PC-9 (cell line): ENCODE measurements at places on chromosomes 5 and 9. TPM values are rescaled to one million over a fixed set of nuclear protein-coding genes. Genes with fewer than 3 reads are reported as not detected.

The CDH10 gene
- total RNA-seq = 0.20 and 0.63 TPM in 2 replicates

The FBXL7 gene
- total RNA-seq = not detected in 2 replicates

The VCAN gene
- total RNA-seq = 0.28 and 0.43 TPM in 2 replicates

The ELL2 gene
- 25.5 and 27.6 TPM in 2 replicates for total RNA-seq

The PCSK5 gene
- 8.2 and 9.8 TPM in 2 replicates for total RNA-seq

The TCF7 gene
- 8.9 and 13.0 TPM in 2 replicates for total RNA-seq

The SEMA6A gene
- not detected in 2 replicates for total RNA-seq

The SMARCA2 gene
- 22.6 and 29.3 TPM in 2 replicates for total RNA-seq

The STPG3 gene
- 0.45 and 0.46 TPM in 2 replicates for total RNA-seq

The MSX2 gene
- not detected in 2 replicates for total RNA-seq

The NPR3 gene
- total RNA-seq = 2.2 and 4.1 TPM in 2 replicates

The BASP1 gene
- not detected in 2 replicates for total RNA-seq

The PHF24 gene
- total RNA-seq = not detected in 2 replicates

- H3K27me3 ChIP-seq = no peaks in the 10 kb centered on the region
- H3K36me3 ChIP-seq = no peaks in the 10 kb centered on the region
- peak; percentile 86 for DNase-seq
- H3K4me3 ChIP-seq = peak within 1 kb of the TSS; percentile 89
- H3K27ac ChIP-seq = peak within 1 kb of the TSS; percentile 85
Observed at GRCh38 chr5:178130576-178131445, at the start of gene RMND5B. RMND5B (plus strand) TSS chr5:178131014; CDS start chr5:178138120, 7,106 bp downstream.

DNA sequence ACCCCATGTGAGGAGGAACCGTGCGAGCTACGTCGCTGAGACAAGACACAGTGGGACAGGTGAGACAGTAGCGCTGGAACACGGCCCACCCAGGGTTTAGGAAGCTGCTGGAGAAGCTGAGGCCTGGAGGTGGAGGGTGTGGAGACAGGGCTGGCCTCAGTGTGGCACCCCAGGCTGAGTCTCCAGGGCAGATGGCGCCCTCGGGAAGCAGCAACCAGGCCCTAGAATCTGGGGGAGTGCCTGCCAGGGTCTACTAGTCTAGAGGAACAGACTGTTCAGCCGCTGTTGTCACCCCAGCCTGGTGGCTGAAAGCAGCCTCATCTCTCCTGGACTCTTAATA, 4.6 kb upstream of the TERT start:
- no peak overlapping the region for H3K4me3 ChIP-seq
- H3K27me3 ChIP-seq = peaks cover 53% of the 10 kb centered on the region
- no peaks in the 10 kb centered on the region for H3K4me1 ChIP-seq
- no peaks in the 10 kb centered on the region for H3K36me3 ChIP-seq

DNA sequence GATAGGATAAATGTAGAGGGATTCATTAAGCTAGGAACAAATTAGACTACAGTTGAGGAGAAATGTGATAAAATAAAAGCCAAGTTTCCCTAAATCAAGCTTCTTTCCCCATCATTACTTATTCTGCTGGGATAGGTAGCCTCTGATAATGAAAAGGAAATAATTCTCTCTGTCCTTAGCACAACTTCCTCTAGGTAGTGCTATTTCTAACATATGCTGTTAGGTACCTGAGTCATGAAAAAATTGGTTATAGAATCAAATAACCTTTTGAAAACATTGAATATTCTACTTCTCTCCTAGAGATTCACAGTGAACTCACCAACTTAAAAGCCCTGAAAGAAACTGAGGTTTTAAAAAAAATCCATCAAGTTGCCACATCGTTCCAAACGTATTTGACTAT, 1793.1 kb downstream of the EFNA5 start:
- DNase-seq = no peak
- peaks cover 2% of the 10 kb centered on the region; the same call in 1 of the 2 replicates for H3K4me1 ChIP-seq
- no peaks in the 10 kb centered on the region for H3K27me3 ChIP-seq
- no peaks in the 10 kb centered on the region for H3K36me3 ChIP-seq
- H3K27ac ChIP-seq = no peak overlapping the region
- no peak overlapping the region for H3K4me3 ChIP-seq

- H3K4me1 ChIP-seq = no peaks in the 10 kb centered on the region
- H3K27me3 ChIP-seq = no peaks in the 10 kb centered on the region
- no peaks in the 10 kb centered on the region for H3K36me3 ChIP-seq
Observed at GRCh38 chr9:33017283-33018041, 7.6 kb upstream of the DNAJA1 start.

GRCh38 chr5:32163785-32164184, 10.3 kb downstream of the GOLPH3 start:
- no peaks in the 10 kb centered on the region for H3K4me1 ChIP-seq
- DNase-seq = no peak
- H3K27me3 ChIP-seq = no peaks in the 10 kb centered on the region
- H3K27ac ChIP-seq = no peak overlapping the region
- no peak overlapping the region for H3K4me3 ChIP-seq

DNA sequence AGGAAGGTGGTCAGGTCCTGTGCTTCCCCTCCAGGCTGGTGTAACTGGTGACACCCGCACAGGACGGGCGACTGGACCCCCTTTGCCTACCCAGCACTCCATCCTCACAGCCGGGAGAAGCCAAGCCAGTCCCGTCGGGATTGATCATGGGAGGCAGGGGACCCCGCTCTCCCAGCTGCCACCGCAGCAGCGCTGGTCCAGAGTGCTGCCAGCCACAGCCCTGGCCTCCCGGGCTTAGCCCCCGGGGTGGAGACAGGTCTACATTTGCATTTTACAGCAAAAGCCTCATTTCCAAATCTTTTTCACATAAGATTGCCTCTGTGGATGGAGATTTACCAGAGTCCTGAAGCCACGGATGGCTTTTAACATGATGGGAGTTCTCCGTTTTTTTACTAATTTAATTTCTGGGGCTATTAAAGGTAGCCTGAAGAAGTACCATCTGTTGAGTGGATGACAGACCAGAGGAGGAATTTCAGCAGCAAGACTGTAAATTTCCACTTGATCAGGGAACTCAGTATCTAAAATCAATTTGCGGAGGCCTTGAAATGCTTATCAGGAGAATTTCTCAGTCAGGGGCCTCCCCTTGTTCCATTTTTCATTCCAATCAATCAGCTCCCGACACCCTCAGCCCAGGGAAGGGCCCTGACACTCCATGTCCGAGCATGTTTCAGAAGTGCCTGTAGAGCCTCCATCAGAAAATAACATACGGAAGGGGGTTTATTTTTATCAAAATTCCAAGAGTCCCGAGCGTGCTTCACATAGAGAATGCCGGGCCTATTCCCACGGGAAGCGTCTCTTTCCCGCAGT, 80.6 kb downstream of the OLFM1 start:
- no peak for DNase-seq
- H3K4me1 ChIP-seq = no peaks in the 10 kb centered on the region
- no peak overlapping the region for H3K27ac ChIP-seq
- no peak overlapping the region for H3K4me3 ChIP-seq

GRCh38 chr5:109849478-109850088, 159.9 kb downstream of the MAN2A1 start:
- H3K27me3 ChIP-seq = no peaks in the 10 kb centered on the region
- DNase-seq = no peak
- no peaks in the 10 kb centered on the region for H3K36me3 ChIP-seq
- H3K4me3 ChIP-seq = no peak overlapping the region
- H3K27ac ChIP-seq = no peak overlapping the region

DNA sequence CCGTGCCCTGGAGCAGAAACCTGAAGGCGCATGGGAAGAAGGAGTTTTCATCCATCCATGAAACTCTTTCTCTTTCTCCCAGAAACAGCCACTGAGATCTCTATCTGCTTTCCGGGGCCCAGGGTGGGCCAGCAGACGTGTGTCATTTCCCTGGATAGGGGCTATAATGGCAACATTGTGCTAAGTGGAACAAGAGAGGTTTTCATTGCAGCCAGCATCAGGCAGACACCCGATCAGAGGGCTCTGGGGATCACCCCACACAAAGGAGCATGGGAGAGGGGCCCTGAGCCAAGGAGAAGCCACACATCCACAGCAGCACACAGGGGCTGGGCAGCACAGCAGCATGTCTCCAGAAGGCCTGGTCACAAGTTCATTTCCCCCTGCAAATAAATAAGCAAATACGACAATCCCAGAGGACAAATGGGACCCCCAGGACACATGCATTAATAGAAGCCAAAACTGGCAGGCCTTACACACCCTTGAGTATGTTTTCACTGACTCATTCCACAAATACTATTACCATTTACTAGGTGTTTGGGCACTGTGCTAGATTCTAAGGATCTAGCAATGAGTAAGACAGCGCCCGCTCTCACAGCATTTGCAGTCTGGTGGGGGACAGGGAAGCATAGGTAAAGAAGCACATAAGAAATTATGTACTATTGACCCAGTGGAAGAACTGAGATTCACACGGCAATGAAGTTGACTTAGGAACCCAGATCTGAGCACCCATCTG, 4.3 kb upstream of the AFAP1L1 start:
- no peaks in the 10 kb centered on the region for H3K27me3 ChIP-seq
- no peak overlapping the region for H3K4me3 ChIP-seq
- H3K4me1 ChIP-seq = peaks cover 8% of the 10 kb centered on the region
- H3K36me3 ChIP-seq = no peaks in the 10 kb centered on the region
- no peak for DNase-seq

- H3K27me3 ChIP-seq = no peaks in the 10 kb centered on the region
- no peaks in the 10 kb centered on the region for H3K4me1 ChIP-seq
- no peaks in the 10 kb centered on the region for H3K36me3 ChIP-seq
- no peak overlapping the region for H3K27ac ChIP-seq
Observed at GRCh38 chr5:41695920-41696582, 174.2 kb downstream of the OXCT1 start.

DNA sequence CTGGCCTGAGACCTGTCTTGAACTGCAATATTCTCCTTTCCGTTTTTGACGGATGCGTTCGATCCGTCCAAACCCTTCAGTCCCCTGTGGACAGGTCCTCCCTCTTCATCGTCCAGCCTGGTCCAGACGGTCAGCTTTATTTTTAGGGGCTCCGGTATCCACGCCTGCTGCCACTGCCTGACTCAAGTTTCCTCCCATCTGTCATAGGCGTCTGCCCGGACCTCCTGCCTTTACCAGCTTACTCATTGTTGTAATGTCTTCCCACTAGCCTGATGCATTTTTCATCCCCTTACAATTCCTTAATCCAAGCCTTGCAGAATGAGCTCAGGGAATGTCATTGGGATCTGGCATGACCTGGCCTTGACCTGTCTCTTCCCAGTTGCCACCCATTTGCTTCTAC, 145.8 kb downstream of the TENT4A start:
- H3K4me1 ChIP-seq = no peaks in the 10 kb centered on the region
- no peak overlapping the region for H3K4me3 ChIP-seq
- DNase-seq = no peak
- H3K36me3 ChIP-seq = no peaks in the 10 kb centered on the region
- H3K27me3 ChIP-seq = peaks cover 93% of the 10 kb centered on the region

- no peak for DNase-seq
- no peaks in the 10 kb centered on the region for H3K27me3 ChIP-seq
- no peak overlapping the region for H3K4me3 ChIP-seq
- H3K27ac ChIP-seq = no peak overlapping the region
Observed at GRCh38 chr5:124061068-124061430, 549.1 kb downstream of the CSNK1G3 start.

GRCh38 chr5:169213479-169213878, 87.5 kb downstream of the SLIT3 start:
- DNase-seq = no peak
- H3K36me3 ChIP-seq = no peaks in the 10 kb centered on the region
- no peak overlapping the region for H3K27ac ChIP-seq
- H3K4me1 ChIP-seq = no peaks in the 10 kb centered on the region
- peaks cover 46% of the 10 kb centered on the region for H3K27me3 ChIP-seq
- H3K4me3 ChIP-seq = no peak overlapping the region

DNA sequence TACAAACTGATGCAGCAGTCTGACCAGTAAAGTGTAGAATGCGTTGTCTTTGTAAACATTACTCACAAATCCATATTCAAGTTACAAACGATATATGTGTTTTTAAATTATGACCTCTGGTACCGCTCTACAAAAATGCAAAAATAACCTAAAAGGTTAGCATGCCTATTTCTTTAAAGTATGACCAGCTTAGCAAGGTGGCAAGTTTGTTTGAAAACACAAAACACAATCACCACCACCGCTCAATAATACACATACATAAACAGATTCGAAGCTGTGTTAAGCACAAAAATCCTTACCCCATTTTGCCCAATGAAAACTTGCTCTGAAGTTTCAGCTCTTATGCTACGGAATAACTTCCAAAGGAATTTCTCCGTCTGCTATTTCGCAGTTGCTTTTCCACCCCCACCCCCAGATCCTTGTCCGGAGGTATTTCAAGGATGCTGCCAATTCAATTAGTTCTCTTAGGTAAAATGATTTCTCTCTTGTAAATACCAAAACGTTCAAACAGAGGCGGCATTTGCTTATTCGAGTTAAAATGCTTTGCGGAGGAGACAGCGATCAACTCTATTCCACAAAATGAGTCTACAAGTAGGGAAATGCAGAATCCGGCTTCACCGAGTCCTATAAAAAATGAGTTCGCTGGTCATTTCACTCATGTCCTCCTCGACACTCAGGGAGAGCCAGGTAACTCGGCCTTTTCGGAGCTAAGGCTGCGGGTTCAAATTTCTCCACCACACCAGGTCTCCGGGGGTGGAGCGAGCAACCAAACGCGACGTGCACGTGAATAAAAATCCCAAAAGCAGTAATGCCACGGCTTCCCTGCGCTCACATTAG, 1.2 kb downstream of the HOMER1 start:
- H3K36me3 ChIP-seq = no peaks in the 10 kb centered on the region
- no peaks in the 10 kb centered on the region for H3K27me3 ChIP-seq
- H3K27ac ChIP-seq = peak overlapping the region; percentile 76
- peak overlapping the region; percentile 90 for H3K4me3 ChIP-seq
- H3K4me1 ChIP-seq = peaks cover 55% of the 10 kb centered on the region

GRCh38 chr9:16825971-16826625, 44.4 kb downstream of the BNC2 start:
- H3K36me3 ChIP-seq = no peaks in the 10 kb centered on the region
- H3K4me3 ChIP-seq = no peak overlapping the region
- H3K27me3 ChIP-seq = no peaks in the 10 kb centered on the region
- DNase-seq = no peak
- H3K4me1 ChIP-seq = no peaks in the 10 kb centered on the region

DNA sequence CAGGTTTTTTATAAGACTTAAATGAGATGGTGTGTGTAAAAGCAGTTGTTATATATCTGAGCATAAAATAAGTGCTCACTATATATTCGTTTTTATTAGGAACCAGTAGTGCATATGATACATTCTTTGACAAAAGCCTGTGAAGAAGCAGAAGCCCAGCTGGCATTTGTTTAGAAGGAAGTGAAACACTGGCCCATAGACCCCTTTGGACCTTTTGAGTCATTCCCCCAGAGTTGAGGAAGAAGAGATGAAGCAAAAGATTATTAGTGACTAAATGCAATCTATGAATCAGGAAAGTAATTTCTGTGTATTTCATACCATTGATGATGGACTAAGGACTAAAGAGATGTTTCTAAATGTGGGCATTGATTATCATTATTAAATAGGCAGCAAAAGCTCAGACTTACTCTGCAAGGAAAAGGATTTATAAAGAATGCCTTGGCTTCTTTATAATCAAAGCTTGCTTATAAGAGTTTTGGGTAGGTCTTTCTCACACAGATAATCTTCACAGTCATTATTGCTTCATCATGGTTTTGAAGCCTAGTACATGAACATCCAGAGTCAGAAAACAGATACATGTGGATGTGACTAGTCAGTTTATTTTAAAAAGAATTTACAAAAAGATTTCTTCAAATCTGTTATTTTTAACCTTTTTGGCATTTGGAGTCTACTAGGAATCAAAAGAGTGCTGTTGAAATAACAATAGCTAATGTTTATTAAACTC, 16.9 kb upstream of the FER start:
- no peak for DNase-seq
- H3K27me3 ChIP-seq = no peaks in the 10 kb centered on the region
- peaks cover 37% of the 10 kb centered on the region for H3K4me1 ChIP-seq

- no peak for DNase-seq
- H3K27me3 ChIP-seq = no peaks in the 10 kb centered on the region
- no peak overlapping the region for H3K4me3 ChIP-seq
- H3K36me3 ChIP-seq = no peaks in the 10 kb centered on the region
- no peak overlapping the region for H3K27ac ChIP-seq
Observed at GRCh38 chr9:27519466-27520465, 4.3 kb upstream of the IFNK start.

GRCh38 chr5:58800861-58801540, 218.1 kb downstream of the RAB3C start:
- H3K27ac ChIP-seq = no peak overlapping the region
- no peaks in the 10 kb centered on the region for H3K4me1 ChIP-seq
